Psoas muscle (tissue), 8 donors: ENCODE measurements at places on chromosomes 5 and 9. TPM values are rescaled to one million over a fixed set of nuclear protein-coding genes. Genes with fewer than 3 reads are reported as not detected.

GRCh38 chr5:76622973-76623596, at the start of gene F2RL2:
Gene F2RL2 (minus strand): TSS chr5:76623403. CDS start chr5:76623230, 173 bp downstream.
- DNase-seq: no peak

GRCh38 chr9:135641745-135642144, 2.4 kb upstream of the GLT6D1 start:
- no peak for DNase-seq

MCC gene
- 13.8 TPM for total RNA-seq

DNA sequence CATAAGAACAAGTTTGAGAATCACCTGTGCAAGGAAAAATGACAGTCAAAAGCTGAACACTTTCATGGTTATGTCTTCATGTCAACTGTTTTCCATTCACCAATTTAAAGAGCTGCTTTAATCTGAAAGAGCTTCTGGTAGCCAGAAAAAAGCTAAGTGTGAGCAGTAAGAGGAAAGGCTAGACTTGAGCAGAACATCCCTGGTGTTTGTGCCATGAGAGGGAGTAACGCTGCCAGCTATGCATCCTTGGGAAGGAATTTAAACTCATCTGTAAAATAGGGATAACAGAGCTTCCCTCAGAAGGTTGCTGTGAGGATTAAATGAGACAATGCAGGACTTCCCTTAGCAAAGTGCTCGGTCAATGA, 193.7 kb downstream of the MAPKAP1 start:
- DNase-seq: no peak

FGFR4 gene
- total RNA-seq: 3.2 TPM
